NCI-H2171 (cell line): ENCODE measurements at places on chromosomes 12 and 14.

DNA sequence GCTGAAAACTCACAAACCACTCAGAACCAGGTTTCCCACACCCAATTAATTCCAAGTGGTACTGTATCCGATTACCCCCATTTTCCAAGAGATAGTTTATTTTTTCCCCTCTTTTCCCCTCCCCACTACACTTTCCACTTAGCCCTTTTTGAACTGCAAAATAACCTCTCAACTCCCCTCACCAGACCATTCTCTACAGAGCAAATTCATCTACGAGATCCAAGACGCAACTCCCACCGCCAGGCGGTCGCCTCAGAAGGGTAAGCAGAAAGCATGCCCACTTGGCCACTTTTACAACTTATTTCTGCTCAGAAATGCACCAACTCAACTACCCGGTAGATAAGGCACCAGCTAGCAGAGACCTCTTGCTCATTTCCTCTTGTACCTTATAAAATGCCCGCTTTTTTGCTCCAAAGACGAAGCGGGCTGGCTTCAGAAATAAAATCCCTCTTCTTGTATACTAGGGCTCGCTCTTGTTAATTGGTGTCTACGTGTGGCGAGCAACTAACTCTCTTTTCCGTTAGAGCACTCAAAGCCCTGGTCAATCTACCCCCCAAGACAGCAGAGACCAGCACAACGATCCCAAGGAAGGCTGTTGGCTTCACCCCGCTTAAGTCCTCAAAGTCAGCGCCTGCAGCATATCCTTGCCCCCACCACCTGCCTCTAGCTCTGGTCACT lies 910 bp upstream of the SRP54 start:
- peak; percentile 28 for DNase-seq

GRCh38 chr12:54719691-54720090 lies 71.5 kb upstream of the DCD start:
- no peak for DNase-seq

- DNase-seq, result no peak
Measured at GRCh38 chr14:50801706-50802105, 29.3 kb downstream of the NIN start.

GRCh38 chr12:110809149-110809548 lies 37.6 kb upstream of the CCDC63 start:
- DNase-seq, result no peak

DNA sequence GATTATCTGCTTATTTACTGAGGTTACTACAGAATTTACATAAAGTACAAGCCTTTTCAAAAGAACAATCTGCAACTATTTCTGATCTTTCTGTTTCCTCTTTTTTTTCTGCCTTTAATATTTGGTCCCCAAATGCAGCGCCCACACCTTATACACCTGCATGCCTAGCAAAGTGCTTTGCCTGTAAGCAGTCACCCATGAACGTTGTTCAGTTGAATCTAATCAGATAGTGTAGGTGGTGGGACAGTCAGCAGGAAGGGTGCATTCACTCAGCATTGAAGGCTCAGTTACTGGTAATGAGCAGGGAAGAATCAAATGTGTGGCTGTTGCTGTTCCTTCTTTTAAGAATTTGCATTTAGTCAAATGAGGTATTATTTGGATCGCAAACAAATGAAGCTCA lies 108.4 kb downstream of the GPR135 start:
- no peak for DNase-seq

GRCh38 chr12:132320767-132321211 lies 8.6 kb downstream of the GALNT9 start:
- no peak for DNase-seq

DNA sequence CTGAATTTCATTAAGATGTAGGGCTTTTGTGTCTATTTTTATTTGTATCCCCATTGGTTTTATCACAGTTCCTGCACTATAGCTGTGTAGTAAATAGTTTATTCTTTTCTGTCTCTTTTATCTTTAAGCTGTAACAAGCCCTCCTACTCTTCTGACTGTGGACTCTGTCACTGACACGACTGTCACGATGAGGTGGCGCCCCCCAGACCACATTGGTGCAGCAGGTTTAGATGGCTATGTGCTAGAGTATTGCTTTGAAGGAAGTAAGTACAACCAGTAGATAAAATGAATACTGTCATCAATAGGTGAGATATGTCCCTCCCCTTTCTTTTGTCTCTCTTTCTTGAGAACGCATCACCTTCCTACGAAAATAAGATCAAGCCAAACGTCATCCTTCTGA lies 34.1 kb upstream of the CHPT1 start:
- no peak for DNase-seq

DNA sequence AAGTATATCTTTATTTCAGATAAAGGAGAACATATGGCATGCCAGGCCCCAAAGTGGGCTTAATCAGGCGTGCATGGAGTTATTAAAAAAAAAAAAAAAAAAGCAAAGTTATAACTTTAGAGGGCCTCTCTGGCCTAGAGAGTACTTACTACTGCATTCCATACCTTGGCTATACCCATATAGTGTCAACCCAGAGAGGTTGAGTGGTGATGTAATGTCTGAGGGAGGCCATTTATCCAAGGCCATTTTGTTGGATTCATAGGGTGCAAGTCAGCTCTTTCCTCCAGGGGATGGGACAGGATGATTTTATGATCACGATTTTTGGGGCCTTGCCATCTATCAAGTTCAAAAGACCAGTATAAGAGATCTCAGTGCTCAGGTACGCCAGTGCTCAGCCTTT lies 66.4 kb downstream of the DCAF5 start:
- DNase-seq, result peak; percentile 14
